ENCODE measurements at places on chromosomes 5 and 9. TPM values are rescaled to one million over a fixed set of nuclear protein-coding genes. Genes with fewer than 3 reads are reported as not detected.

CCDC180 gene
- polyA plus RNA-seq: 30.0 TPM

CTNND2 gene
- polyA plus RNA-seq: 2.8 TPM

RFESD gene
- 5.0 TPM for polyA plus RNA-seq

RHOBTB3 gene
- 78.0 TPM for polyA plus RNA-seq

LCNL1 gene
- polyA plus RNA-seq: 0.43 TPM

Data from left kidney (tissue), 8 donors.